ENCODE measurements at places on chromosomes 13 and 19.
A peak's percentile ranks its signal among the peaks of the same experiment; 100 is the strongest.

DNA sequence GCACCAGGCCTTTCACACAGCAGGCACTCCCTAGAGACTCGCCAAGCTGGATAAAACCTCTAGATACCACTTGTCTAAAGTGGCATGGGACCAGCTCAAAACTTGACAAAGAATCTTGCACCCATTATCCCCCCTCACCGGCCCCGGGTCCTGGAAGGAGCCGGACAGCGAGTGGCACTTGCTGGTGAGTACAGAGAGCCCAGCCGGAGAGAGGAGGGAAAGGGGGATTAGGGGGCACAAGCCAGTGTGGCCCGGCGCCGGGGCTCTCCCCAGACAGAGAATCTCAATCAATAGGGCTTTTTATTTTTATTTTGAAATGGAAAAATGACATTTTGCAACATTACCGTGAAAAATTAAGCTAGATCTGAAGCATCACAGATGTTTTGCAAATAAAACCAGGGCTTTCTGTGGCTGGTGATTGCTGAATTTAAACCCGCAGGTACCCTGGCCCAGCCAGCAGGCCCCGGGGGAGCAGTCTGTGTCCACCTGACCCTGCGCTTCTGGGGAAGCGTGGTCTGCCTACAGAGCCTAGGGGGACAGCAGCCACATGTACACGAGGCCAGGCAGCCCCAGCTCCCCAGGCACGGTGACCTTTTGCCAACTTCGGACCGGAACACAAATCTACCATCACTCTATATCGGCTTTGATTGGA, 10.0 kb upstream of the VSTM2B start:
- no peak for DNase-seq

DNA sequence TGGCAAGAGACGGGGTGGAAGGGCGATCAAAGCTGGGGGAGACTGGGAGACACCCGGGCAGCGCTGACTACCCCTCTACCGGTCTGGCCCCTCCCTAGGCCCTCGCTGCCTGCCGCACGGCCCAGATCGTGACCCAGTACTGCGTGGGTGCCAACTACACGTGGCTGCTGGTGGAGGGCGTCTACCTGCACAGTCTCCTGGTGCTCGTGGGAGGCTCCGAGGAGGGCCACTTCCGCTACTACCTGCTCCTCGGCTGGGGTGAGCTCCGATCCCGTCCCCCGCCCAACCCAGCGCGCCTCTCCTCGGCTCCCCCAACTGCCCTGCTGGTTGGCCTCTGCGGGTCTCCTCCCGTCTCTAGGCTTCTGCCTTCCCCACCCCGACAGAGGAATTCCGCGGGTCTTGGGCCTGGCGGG, 8.8 kb downstream of the GIPR start:
- no peak for DNase-seq

- no peak for DNase-seq
Measured at GRCh38 chr13:76929320-76929719, 19.0 kb upstream of the ACOD1 start.

- DNase-seq, result peak; percentile 46
Measured at GRCh38 chr19:47044946-47045866, 3.2 kb downstream of the TMEM160 start.

DNA sequence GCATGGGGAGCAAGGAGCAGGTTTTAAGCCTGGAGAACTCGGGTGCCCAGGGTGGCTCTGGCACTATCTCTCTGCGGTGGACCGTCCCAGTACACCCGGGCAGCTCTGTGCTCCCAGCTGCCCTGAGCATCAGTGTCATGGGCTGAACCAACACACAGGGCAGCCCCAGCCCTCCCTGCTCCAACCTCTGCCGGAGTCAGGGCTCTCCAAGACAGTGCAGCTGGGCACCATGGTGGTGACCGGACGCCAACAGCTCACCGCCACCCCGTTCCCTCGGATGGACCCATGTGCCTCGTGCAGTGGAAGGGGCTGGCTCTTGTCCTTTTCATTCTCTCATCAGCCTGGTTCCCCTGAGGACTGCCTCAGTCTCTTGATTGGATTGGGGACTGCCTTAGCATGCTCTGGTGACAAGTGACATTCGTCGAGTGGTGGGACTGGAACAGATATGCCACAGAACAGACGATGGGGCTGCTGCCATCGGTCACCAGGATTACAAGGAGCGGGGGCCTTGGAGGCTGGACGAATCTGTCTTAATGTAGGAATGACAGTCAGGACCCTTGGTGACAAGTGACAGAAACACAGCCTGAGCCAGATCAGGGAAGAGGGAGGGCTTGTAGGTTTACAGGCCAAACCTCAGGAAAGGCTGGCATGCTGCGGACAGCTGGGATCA, 25.7 kb upstream of the VSTM2B start:
- no peak for DNase-seq

DNA sequence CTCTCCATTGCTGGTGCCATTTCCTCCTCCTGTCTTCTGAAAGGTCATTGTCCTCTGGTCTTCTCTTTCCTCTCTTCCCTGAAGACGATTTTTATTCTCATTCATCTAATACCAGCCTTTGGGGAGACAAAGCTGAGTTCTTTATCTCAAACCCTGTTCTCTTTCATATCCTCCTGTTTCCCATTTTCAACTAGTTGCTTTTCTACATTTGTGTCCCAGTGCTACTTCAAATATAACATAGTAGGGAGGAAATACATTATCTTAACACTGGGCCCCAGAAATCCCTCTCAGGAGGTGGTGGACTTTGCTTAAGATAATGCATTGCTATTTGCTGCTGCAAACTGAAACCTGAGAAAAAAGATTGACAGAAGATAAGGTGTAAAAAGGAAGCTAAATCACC, 159.1 kb downstream of the HS6ST3 start:
- no peak for DNase-seq

DNA sequence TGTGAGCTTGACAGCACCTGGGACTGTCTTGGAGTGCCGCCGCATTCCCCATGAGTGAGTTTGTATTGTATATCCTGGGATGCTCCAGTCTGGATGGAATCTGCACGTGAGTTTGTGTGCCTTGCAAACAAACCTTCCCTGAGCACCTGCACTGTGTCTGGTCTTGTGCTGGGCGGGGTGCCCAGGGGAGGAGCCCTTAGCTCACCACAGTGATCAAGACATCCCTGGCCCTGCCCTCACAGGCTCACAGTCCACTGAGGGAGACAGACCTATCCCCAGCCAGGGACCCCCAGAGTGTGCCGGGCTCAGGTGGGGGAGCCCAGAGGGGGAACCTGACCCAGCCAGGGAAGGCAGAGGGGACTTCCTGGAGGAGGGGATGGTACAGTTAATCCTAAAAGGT, 1.7 kb upstream of the BCAM start:
- DNase-seq, result no peak

- DNase-seq, result no peak
Measured at GRCh38 chr19:16561382-16561781, 10.8 kb downstream of the SLC35E1 start.

- DNase-seq, result no peak
Measured at GRCh38 chr19:8022275-8022674, 16.8 kb upstream of the ELAVL1 start.

- no peak for DNase-seq
Measured at GRCh38 chr19:16442386-16443276, 29.1 kb downstream of the EPS15L1 start.

DNA sequence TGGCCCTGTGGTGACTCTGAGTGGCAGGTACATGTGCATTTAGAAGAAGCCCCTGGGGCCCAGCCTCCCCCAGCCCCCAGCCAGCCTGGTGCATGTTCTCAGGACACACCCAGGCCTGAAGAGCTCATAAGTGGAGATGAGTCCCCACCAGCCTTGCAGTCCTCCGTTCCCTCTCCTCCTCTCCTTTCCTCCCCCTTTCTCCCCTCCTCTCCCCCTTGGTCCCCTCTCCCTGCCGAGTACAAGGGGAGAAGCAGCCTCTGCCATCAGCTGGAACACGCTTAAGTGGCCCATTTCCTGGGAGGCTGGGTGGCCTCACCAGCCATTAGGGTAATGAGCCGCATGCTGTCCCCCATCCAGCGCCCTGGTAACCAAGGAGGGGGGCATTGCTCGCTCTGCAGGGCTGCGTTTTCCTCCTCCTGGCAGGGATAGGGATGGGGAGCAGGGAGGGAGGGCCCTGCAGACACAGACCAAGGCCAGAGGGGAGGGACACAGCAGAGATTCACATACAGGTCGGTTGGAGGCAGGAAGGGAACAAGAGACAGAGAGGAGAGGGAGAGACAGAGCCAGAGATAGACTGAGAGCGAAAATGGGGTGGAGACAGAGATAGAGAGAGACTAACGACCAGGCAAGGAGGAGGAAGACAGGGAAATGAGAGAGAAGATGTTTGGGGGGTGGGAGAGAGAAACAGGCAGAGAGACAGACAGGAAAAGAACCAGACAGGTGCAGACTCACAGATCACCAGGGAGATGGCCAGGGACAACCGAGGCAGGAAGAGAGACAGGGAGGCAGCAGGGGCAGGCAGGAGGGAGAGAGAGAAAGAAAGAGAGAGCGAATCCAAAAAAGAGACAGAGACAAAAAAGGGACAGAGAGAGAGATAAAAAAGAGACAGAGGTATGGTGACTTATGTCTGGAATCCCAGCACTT, 19.3 kb upstream of the DPP9 start:
- DNase-seq, result peak; percentile 79

GRCh38 chr19:13098277-13099072, 4.2 kb downstream of the LYL1 start:
- DNase-seq, result no peak

- no peak for DNase-seq
Measured at GRCh38 chr13:30381049-30381448, 41.2 kb upstream of the UBE2L5 start.

GRCh38 chr19:48553676-48554384, 1.9 kb downstream of the SULT2B1 start:
- peak; percentile 97 for DNase-seq

DNA sequence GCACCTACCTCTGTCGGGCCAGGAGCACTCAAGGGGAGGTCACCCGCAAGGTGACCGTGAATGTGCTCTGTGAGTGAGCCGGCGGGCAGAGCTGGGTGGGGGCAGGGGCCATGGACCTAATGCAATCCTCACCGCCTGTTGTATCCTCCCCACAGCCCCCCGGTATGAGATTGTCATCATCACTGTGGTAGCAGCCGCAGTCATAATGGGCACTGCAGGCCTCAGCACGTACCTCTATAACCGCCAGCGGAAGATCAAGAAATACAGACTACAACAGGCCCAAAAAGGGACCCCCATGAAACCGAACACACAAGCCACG, 1.8 kb upstream of the ICAM4 start:
- DNase-seq, result no peak

Measured in islet precursor cell (in vitro differentiated cells).